ENCODE measurements at places on chromosomes 2 and 18.

DNA sequence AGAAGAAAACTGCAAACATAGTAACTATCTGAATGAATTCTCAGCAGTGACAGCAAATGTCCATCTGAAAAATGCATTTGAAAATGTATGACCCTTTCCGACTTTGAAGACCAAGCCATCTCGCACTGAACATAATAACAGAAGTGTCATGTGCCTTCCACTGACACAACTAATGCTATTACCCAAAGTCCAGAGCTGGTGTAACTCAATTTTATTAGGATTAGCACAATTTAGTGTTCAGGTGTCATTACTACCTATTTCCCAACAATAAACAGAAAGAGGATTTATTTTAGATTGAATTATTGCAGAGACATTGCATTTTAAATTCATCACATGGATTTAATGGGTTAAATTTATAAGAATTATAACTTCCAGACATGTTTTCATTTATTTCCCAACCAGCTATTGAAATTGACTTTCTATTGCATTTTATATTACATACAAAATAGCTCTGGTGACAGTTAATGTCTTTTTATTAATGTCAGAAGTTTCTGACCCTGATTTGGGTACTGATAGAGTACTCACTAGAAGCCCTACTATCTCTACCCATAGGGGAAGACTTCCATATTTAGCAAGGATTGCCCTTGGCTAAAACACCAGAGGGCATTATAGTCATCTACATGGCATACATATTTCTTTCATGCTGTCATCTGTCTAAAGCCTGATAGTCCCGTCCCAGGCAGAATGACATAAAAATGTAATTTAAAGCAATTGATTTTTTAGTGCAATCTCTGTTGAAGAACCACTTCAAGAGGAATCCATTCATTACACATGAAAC lies 7.0 kb upstream of the STK39 start:
- no peak for DNase-seq

DNA sequence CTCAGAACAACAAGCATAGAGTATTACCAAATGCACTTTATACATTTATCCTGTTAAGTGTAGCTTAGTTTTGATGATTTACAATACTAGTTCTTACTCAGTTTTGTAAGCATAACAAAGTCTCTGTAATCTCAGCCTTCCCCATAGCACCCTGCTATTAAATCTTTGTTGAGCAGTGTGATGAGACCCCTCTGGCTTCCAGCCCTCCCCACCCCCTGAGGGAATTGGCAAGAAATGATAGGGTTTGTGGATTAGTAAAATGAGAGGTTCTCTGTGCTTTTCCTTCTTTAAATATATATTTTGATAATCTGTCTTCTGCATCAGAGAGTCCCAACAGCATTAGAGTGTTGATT lies 37.2 kb downstream of the ZNF521 start:
- DNase-seq, result no peak

DNA sequence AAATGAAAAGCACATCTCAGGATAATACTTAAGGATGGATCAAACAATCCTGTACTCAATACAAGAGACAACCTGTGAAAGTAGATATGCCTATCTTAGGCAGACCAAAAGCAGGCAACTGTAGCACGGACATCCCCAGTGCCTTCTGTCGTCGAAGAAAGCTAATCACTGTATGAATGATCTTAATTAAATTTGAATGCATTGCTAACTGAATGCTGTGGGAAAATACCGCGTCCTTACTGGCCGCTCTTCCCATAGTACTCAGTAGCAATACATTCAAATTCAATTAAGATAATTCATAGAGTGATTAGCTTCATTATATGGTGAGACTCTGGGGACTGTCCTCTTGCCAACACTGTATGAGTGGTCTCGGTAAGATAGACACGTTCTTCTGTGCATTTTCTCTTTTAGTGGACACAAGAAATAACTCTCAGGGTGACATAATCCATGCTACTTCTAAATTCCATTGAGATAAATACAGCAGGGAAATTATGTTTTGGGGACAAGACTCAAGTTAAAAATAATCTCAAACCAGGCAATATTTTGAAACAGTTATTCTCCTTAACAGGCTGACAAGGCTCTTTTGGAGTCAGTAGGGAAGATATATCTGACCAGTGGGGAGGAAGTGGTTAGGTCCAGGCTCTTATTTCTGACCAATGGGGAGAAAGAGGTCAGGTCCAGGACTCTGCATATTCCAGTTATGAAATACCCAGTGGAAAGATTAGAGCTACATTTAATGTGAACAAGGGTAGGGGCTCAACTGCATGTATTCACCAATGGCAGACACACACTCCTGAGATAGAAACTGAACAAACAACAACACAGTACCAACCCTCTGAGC lies 97.3 kb downstream of the DOCK10 start:
- no peak for DNase-seq

DNA sequence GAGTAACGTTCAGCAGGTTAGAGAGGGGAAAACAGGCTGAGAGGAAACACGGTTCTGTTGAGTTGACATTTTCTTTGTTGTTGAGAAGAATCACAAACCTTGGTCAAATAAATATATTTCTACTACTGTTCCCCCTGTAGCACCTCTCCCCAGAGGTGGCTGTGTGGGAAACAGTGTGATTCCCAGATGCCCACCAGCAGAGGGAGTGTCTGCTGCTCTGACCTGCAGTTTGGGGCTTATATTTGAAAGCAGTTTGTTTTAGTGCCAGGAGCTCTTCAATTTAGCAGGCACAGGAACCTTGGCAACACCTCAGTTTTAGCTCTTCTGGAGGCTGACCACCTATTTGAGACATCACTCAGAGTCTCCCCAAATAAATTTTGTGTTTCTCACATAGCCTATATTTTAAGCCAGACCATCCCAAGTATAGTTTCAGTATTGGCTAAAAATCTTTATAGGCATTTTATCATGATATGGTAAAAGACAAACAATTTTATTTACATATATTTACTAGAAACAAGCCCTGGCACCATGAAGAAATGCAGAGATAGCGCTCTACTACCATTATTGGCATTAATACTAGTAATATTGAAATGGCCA lies 75.7 kb downstream of the PIK3C3 start:
- no peak for DNase-seq

DNA sequence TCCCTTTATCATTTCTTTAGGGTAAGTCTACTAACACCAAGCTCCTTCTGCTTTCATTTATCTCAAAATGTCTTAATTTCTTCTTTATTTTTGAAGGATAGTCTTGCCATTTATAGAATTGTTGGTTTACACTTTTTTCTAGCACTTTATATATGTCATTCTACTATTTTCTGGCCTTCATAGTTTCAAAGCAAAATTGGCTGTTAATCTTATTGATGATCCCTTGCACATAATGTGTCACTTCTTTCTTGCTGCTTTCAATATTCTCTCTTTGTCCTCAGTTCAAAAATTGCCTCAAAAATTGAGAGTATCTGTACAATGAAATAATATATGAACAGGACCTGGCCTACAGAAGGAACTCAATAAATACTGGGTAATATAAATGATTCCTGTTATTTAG lies 7.9 kb upstream of the TANK start:
- DNase-seq, result no peak

DNA sequence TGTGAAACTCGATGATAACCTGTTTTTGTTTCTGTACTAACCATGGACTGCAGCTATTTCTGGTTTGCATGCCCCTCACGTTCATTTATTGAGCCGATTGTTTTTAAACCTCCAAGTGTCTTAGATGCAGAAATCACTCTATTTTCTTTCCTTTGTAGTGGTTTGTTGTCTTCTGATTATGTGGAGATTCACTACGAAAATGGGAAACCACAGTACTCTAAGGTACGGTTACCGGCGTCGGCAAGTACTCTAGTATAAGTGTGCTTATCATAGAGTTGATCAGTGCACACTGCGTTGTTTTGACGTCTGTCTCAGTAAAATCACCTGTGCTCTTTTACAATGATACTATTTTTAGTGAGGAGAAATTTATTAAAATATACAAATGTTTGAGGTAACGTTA lies 87.4 kb downstream of the ADAM23 start:
- DNase-seq, result no peak

GRCh38 chr2:126913329-126913728 lies 14.6 kb downstream of the TEX51 start:
- no peak for DNase-seq

DNA sequence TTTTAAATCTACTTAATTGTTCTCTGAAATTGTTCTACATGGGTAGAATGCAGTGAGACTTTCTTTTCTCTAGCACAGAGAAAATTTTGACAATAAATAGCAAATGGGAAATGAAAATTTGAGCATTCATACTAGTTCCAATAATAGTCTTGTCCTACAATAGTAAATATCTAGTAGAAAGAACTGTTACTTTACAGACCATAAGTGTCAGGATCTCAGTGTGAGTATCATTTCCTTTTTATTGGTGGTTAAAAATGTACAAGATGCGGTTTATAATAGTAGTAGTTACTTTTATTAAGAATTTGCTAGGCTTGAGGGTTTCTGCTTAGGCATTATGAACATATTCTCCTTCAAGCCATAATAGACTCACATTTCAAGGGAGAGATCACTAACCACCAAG lies 43.2 kb downstream of the KCNE4 start:
- no peak for DNase-seq

- DNase-seq, result no peak
Measured at GRCh38 chr2:235694721-235695601, 201.1 kb downstream of the AGAP1 start.

DNA sequence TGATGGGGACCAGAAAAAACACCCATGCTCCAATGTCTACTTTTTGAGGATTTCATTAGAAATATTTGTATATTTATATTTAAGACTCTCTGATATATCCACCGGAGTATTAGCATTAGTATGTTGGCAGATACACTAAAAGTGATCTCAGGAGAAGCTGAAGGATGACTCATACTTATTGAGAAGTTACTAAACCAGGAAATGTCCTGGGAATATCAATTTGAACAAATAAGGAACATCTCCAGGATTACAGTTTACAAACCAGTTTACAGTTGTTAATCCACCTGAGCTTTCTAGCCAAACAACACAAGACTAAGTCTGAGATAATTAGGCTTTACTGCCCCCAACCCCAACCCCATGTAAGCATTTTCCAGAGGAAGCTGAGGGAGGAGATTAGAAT lies 16.1 kb upstream of the DPP4 start:
- no peak for DNase-seq

DNA sequence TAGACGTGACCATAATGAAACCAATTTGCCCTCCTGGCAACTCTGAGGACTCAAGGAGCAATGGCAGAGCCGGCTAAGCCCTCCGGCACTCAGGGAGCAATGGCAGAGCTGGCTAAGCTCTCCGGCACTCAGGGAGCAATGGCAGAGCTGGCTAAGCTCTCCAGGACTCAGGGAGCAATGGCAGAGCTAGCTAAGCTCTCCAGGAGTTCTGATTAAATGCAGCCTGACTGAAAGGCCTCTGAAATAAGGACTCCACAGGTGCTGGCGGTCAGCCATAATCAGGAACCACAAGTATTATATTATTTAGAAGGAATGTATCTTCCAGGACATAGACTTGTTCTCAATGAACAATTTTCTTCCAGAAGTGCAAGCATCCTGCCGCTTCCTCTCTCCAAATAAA lies 65.2 kb downstream of the C2orf76 start:
- DNase-seq, result no peak

DNA sequence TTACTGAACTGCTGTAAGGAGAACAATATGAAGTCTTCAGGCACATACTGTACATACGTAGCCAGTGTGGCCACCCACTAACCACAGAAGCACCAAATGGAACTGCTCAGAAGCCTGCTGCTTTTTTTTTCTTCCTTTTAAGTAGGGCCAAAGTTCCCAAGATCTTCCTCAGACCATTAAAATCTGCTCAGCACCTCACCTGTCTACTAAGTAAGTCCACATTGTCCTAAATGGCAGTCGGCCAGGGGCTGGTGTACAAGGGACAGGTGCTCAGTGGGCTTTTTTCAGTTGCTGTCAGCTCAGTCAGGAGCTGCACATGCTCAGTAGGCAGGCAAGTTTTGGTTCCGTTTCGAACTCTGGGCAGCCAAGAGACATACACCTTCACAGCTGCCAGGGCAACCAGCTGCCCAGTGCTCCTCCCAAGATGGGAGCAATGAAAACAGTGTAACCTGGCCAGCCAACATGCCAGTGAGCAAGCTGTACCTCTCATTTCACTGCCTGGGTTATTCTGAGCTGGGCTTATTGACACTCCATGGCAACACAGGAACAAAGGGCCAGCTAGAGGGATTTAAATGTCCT lies 86.1 kb downstream of the ACVR1 start:
- no peak for DNase-seq

GRCh38 chr2:22359071-22359672 lies 1025.8 kb upstream of the KLHL29 start:
- DNase-seq, result no peak

DNA sequence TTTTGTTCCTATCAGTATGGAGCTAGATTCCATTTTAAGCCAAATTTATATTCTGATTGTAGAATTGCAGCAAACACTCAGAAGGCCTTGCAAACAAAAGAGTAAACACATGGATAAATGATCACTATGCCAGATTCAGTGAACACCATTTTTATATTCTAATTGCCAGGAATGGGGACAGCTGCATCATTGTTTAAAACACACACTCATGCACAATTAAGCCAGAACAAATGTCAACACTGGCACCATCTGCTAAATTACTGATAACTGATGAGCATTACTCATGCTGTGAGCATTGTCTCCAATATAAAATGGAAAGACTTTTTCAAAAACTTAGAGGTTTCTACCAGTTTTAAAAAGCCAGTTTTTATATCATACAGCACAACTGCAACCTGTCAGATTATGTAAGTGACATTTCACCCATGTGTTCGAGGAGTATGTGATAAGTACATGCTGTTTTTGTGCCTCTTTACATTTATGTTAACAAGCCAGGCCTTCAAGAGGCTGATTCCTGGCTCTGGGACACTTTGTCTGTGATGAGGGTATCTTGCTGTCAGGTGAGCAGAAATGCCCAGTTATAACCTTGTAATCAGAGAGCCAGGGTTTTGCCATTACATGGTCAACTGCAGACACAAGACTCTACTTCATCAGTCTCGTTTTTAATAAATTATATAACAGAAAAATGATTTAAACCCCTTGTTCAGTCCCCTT lies 4.4 kb upstream of the ST8SIA5 start:
- no peak for DNase-seq

GRCh38 chr2:201813996-201814760 lies 7.8 kb downstream of the CDK15 start:
- DNase-seq, result no peak

DNA sequence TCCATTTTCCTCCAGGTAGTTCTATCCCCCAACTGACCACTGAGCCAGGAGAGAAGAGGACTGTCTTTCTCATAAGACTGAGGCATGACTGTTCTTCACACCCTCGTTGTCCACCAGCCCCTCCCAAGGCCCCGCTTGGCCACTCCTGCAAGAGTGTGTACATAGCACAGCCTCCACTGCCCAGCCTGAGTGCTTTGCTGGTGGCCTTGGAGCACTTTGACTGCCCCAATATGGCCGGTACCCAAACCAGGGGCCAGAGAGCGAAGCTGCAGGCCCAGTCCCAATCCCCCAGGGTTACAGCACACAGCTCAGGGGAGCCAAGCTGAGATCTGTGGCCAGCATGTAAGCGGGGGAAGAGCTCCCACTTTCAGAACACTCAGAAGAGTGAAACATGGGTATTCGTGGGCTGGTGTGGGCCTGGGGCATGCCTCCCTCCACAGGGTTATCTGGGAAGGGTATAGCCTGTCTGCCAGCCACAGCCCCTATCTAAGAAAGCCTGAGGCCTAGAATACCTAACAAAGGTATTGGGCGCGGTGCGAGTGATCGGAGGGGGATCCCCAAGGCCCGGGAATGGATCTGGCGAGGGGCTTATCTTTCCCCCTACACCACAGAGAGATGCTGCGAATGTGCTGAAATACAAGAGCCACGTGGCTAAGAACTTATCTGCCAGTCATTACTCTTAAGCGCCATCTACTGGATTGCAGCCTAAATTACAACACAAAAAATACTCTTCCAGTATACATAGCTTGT lies 163.8 kb downstream of the WDPCP start:
- DNase-seq, result no peak
